ENCODE measurements at places on chromosomes 13 and 19.

GRCh38 chr19:1163934-1164683 lies 10.0 kb downstream of the SBNO2 start:
- no peak for DNase-seq

- DNase-seq, result no peak
Measured at GRCh38 chr13:37491661-37492060, 106.9 kb downstream of the POSTN start.

- DNase-seq, result no peak
Measured at GRCh38 chr13:110772091-110772984, 58.8 kb downstream of the ING1 start.

DNA sequence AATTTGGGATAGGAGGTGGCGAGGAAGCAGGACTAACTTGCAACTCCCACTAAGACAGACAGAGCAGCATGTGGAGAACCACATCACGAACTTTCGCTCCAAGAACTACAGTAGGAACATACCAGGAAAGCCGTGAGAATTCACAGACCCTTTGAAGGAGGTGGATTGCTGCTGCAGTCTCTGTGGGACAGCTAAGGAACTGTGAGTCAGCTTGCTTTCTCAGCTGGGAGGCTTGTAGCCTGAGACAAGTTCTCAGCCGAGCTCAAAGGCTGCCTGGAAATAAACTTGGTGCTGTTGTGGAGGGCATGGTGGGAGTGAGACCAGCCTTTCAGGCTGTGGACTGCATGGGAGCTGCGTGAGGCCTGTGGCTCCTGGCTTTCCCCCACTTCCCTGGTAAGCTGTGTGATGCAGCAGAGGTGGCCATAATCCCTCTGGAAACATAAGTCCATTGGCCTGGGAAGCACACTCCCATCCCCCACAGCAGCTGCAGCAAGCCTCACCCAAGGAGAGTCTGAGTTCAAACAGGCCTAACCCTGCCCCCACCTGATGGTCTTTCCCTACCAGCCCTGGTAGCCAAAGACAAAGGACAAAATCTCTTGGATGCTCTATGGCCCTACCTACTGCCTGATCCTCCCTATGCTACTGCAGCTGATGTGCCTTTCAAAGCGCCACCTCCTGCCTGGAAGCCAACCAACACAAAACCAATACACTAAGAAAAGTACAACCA lies 441.1 kb upstream of the HTR2A start:
- no peak for DNase-seq

GRCh38 chr19:48489608-48490216 lies 20.5 kb downstream of the CYTH2 start:
- DNase-seq, result peak; percentile 78

GRCh38 chr19:28394725-28395124 lies 818.2 kb downstream of the UQCRFS1 start:
- DNase-seq, result no peak

DNA sequence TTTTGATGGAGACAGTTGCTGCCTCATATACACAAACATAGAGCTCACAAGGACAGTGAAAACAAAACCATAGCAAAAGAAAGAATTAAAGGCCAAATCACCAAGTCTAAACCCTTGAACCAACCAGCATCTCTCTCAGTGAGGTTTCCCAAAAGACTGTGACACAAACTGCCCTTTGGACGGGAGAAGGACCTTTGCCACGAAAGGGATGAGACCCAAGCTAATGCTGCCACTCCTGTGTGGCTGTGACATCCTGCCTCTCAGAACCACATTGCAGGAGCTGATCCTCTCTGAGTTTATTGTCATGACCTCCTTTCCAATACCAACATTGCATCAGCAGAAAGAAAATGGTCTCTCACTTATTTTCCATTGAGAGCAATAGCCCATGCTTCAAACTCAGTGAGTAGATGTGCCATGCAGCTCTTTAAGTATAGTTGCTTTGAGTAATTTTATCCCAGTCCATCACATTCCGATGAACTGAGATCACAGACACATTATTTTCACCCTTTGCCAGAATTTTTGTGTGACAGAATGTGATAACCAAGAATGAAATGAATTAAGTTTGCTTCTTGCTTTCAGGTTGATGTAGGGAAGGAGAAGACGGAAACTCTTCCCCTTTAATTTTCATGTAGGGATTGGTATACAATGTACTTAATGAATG lies 133.5 kb upstream of the IRS2 start:
- no peak for DNase-seq

- peak; percentile 74 for DNase-seq
Measured at GRCh38 chr19:13093407-13094105, 9.1 kb downstream of the LYL1 start.

DNA sequence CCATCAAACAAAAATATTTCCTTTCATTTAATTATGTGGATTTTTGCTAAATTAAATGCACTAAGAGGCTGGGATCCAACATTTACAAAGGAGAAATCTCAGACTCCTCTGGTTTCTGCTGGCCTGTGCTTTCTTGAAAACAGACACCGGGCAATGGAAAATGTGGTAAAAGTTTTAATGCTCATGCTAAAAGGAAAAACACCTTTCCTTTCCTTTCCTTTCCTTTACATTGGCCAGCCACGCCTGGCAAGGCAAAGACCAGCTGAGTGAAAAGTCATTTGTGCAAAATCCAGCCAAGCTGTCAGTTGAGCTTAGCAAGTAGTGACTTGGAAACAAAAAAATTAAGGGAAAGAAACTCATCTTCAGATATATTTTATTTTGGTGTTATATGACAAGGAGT lies 240.3 kb downstream of the LACC1 start:
- DNase-seq, result no peak

Data from stimulated activated naive B cell treated with anti-CD40 and anti-IgM and Interleukin-4, amounts not matched to agents 10 μg/mL and 1 μg/mL and 100 μg/mL, for 72 hours (primary cell).